NCI-H2081 treated with DMSO at 0.1 percent for 48 hours (cell line): ENCODE measurements at places on chromosomes 7 and 10.

- no peak for DNase-seq
Observed at GRCh38 chr7:128932862-128933179, 4.9 kb upstream of the IRF5 start.

- no peak for DNase-seq
Observed at GRCh38 chr7:120806669-120807068, 51.3 kb downstream of the TSPAN12 start.

- no peak for DNase-seq
Observed at GRCh38 chr7:56081626-56082340, 11.0 kb downstream of the PHKG1 start.

- DNase-seq, result no peak
Observed at GRCh38 chr7:79502151-79502550, 48.7 kb upstream of the MAGI2 start.

DNA sequence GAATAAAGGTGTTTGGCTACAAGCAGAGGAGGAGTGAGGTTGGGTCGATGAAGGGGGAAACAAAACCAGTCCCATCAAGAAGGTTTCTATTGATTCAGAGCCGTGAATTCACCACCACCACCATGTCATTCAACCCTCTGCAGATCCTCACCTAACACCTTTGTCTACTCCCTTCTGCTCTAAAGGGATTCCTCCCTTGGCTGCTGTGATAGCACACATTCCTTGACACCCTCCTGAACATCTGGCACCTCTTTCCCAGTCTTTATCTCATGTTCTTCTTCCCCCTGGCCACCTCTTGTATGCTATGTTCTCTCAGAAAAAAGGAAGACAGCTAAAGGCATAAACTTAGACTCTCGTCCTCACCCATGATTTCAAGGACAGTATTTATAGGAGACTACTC is 318.0 kb downstream of the GPAM start:
- DNase-seq, result no peak

DNA sequence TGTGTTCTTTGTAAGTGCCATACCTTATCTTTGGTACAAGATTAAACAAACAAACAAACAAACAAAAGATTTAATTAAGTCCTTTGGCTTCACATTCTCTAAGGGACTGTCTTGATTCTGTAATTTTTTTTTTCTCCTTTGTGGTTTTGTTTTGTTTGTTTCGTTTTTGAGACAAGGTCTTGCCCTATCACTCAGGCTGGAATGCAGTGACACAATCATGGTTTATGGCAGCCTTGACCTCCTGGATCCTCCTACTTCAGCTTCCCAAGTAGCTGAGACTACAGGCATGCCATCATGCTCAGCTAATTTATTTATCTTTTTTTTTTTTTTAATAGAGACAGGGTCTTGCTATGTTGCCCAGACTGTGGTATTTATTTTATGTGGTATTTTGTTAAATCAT is 165.8 kb downstream of the LRRC4 start:
- no peak for DNase-seq

DNA sequence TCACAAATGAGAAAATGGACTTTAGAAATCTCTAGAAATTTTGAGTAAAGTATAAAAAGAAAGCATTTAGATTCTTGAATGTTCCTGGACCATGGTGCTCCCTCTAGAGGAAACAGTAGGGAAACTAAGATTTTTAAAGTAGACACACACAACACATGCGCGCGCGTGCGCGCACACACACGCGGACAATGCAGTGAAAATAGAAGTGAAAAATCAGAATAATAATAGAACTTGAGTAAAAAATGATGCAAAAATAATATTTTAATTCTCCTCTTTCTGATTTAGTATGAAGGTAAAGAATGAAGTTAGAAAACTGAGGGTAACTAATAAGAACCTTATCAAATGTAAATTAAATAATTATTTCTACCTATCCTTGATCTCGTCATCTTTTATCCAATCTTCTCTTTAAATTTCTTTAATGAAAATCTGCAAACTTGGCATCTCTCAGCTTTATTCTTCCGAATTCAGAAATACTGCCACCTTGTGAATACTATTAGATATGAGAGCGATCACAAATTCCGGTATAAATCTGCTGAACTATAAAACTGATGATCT is 117.0 kb upstream of the AMPH start:
- no peak for DNase-seq

DNA sequence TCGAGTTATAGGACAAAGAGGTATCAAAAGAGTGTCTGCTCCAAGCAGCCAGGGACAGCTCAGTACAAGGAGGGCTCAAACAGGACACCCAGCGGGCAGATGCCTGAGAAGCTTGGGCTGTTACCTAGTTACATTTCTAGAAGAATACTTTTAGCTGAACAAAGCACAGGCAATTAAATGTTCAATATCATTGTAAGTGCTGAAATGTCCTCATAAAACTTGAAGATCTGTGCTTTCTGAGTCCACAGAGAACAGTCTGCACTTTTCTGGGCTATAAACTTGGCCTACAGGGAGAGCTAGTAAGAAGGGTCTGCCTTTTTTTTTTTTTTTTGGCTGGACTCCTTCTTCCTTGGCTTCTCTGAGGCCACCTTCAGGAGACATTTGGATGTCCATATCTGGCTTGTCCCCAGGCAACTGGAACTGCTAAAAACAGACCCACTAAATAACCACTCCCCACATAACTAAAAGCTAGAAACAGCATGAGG is 123.2 kb downstream of the SLC16A9 start:
- DNase-seq, result no peak

DNA sequence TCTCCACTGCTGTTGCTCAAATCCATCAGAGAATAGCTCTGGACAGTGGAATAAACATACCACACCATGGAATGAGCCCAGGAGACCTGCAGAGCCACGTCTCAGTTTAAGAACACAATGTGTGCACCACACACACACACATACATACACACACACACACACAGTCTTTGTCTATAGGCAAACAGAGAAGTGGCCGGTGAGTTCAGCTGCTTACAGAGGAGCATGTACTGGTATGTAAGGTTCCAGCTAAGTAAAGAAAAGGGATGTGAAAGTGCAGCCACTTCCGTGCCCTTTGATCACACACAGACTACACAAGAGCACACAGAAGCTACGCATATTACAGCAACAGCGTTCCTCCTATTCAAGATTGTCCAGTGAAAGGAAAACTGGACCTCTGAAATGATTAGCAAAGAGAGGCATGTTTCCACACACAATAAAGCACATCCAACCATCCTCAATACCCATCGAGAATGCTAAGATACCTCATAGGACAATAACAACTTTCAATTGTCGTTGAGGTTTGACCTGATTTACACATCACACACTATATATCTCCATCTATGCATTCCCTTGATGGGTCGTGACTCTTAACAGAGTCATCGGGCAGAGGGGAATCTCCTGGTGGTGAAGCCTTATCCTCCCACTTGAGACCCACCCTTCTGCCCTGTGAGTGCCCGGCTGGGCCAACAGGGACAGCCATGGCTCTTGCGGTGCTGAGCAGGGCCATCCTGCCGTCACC is 23.6 kb downstream of the SLC35B4 start:
- DNase-seq, result no peak

GRCh38 chr10:114915294-114915693 is 22.7 kb upstream of the TRUB1 start:
- DNase-seq, result no peak

GRCh38 chr7:103660455-103661371 is 214.7 kb upstream of the SLC26A5 start:
- no peak for DNase-seq

- no peak for DNase-seq
Observed at GRCh38 chr10:110404825-110405224, 92.9 kb upstream of the DUSP5 start.

DNA sequence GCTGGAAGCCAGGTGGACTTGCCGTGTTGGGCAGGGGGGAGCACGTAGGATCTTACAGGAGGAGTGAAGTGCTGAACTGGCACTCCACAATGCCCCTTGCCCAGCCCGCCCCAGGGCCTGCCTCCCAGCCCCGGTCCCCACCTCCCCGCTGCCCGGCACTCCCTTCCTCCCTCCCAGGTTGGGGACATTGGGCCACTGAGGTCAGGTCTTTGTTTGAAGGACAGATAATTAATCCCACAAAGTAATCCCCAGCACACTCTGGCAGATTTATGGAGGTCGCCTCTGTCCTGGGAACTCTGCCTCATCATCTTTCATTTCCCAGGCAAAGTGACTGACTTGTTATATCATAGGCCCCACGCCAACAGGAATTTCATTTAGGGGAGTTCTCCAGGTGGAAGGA is 122.8 kb downstream of the C10orf105 start:
- no peak for DNase-seq

GRCh38 chr7:95509199-95509598 is 23.5 kb downstream of the ASB4 start:
- peak; percentile 40 for DNase-seq

GRCh38 chr10:74824900-74825370 is 1.5 kb upstream of the KAT6B start:
- no peak for DNase-seq

DNA sequence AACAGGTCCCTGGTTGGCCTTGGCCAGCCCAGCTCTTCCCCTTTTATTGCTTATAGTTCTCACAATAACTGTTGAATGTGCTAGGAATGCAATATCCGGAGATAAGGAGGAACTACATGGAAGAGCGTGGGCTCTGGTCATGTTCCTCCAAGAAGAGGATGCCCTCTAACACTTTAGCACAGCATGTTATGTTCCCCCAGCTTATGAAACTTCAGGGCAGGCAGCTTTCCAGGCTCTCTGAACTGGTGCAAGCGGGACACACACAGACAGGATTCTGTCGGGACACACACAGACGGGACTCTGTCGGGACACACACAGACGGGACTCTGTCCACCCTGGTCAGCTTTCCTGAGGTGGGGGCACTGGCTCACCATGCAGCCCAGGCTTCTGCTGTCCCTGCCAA is 141.6 kb downstream of the PKD1L1 start:
- no peak for DNase-seq

- DNase-seq, result no peak
Observed at GRCh38 chr7:46133072-46133471, 212.0 kb upstream of the IGFBP3 start.

DNA sequence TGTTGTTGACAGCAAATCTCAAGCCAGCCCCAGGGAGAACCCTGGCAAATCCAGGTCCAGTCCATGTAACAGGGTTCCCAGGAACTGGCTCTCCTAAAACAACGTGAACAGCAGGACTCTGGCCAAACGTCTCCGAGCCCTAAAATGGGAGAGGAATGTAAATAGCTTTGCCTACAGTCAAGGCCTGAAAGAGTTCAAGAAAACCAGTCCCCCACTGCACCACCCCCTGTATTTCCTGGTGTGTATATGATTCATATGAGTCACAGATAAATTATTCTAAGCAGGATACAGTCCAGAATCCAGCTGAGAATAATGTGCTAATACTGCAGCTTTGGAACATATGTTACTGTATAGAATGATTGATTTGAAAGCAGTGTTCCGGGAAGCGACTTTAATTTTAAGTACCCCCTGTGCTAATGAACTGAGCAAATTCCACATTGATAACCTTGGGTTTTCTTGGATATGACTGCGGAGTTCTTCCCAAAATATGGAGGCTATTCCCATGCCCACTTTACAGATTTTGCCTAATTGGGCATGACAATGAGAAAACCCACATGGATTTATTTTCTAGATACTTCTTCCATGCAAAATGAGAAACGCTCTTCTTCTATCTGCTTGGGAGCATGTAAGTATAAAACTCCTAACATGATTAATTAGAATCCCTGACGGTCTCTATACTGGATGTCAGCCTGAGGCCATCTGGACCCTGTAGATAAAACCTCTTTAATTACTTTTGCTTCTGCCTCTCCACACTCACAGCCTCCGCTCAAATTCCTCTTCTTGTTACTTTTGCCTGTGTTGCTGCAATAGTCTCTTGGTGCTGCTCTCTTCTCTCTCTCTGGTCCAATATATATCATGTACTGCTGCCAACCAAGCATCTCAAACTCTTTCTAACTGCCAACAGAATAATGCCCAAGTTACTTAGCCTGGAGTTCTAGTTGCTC is 50.2 kb downstream of the LAMB4 start:
- no peak for DNase-seq

- DNase-seq, result no peak
Observed at GRCh38 chr7:140696024-140696679, 356 bp upstream of the NDUFB2 start.

GRCh38 chr7:30254717-30255063 is 29.7 kb upstream of the ZNRF2 start:
- no peak for DNase-seq

GRCh38 chr10:66746711-66747110 is 179.1 kb upstream of the LRRTM3 start:
- no peak for DNase-seq

DNA sequence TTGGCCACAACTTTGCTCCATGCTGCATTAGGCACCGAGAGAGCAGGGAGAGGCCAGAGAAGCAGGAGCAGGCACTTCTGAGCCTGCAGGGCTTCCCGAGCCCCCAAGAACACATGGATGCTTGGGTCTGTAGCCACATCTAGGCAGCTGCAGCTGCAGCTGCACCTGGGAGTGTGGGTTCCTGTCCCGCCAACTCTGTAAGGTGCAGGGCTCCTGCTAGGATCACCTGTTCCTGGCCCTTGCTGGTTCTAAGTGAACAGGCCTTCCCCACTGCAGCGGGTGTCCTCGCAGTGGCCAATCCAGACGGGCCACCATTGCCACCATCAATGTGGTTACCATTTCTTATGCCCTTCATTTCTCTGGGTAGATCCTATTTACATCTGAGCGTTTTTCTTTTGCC is 330.3 kb downstream of the AUTS2 start:
- DNase-seq, result no peak

DNA sequence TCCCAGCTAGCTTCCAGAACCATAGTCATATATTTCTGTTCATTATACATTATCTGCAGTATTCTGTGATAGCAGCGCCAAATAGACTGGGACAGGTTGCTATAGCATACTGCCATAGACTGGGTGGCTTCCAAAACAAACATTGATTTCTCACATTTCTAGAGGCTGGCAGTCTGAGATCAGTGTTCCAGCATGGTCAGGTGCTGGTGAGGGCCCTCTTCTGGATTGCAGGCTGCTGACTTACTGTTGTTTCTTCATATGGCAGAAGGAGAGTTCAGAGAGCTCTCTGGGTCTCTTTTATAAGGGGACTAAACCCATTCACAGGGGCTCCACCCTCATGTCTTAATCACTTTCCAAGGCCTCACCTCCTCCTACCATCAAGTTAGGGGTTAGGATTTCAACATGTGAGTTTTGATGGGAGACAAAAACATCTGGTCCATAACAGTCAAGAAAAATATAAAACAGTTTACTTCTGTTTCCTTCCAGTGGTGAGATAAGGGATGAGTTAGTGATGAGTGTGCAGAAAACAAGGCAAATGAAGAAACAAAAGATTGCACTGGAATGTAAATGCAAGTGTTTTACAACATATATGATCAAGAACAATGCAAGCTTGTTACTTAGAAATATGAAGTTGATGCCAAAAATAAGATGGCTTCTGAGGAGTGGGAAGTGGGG is 399.0 kb upstream of the C7orf33 start:
- DNase-seq, result peak; percentile 4

GRCh38 chr7:131895541-131896164 is 339.2 kb upstream of the PODXL start:
- no peak for DNase-seq

GRCh38 chr10:43082746-43083145 is 5.9 kb downstream of the RET start:
- DNase-seq, result no peak

DNA sequence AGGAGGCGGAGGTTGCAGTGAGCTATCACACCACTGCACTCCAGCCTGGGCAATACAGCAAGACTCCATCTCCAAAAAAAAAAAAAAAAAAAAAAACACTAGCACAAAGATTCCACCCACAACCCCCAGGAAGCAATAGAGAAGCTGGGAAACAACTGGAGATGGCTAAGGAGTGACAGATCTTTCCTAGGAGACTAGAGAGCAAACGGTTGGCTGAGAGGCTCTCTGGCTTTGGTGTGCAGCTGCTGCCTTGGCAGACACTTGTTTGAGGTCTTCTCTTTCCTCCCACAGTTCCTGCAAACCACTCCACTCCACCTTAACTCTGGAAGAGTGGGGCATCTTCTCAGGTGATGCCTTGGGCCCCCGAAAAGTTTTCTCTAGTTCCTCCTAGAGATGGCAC is 78.5 kb upstream of the LANCL2 start:
- no peak for DNase-seq
